AG10803 (cell line): ENCODE measurements at places on chromosomes 16 and 17.
A peak's percentile ranks its signal among the peaks of the same experiment; 100 is the strongest.

- no peak for DNase-seq
Measured at GRCh38 chr16:20336955-20337354, 9.6 kb upstream of the GP2 start.

DNA sequence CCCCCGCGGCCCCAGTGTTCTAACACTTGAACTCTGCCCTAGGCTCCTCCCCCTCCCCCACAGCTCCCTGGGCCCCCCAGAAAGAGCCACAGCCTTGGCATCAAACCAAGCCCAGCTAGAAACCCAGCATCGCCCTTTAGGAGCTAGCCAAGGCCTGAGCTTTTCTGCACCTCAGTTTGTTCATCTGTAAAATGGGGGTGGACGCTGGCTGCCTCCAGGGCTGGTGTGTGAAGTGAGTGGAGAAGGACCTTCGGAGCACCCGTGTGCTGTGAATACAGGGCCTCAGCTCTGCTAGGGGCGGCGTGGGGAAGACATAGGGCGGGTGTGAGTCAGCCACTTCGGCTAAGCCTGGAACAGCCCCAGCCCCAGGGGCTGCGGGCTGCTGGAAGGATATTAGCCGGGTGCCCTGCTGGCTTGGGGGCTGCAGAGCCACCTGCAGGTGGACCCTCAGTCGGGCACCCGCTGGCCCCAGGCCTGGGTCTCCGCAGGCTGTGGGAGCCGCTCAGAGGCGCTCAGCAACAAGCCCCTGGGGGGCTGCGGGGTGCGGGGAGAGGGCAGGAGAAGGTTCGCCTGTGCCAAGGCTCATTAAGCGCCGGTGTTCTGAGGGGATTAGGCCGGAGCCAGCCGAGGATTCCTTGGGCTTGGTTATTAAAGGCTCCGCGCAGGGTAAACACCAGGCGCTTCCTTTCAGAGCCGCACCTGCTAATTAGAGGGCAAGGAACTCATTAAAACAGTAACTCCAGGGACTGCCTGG lies 217.0 kb upstream of the CIBAR2 start:
- no peak for DNase-seq

DNA sequence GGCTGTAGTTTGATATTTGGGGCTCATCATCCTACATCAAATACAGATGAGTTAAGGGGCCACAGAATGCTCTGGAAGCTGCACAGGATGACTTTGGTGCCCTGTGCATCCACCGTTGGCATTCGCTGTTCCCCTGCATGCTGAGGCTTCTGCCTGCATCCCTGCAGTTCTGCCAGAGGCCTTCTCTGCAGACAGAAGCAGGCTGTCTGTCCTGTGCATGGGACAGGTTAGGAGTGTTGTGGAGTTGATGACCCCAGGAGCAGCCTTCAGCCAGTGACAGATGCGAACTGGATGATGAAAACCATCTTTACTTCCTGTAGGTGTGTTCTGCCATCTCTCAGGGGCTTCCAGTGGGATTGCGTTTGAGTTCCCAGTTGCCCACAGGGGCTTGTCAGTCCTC lies 13.6 kb upstream of the TNS4 start:
- DNase-seq: no peak

GRCh38 chr16:65788434-65789140 lies 577.9 kb upstream of the CDH5 start:
- no peak for DNase-seq

DNA sequence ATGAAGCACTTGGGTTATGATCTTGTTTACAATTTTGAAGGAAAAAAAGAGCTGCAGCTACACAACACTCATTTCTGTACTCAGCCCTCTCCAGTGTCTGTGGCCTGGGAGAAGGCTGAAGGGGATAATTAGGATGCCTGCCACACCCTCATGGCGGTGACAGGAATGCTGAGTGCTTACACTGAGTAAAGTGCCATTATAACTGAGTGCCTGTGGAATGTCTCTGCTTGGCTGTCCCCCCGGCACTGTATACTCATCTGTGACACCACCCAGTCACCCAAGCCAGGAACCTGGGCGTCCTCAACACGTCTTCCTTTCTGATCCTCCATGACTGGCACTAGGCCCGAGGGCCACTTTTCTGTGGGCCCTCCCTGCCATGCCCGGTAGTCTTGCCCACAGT lies 3.5 kb upstream of the MRPL38 start:
- DNase-seq: peak; percentile 59

DNA sequence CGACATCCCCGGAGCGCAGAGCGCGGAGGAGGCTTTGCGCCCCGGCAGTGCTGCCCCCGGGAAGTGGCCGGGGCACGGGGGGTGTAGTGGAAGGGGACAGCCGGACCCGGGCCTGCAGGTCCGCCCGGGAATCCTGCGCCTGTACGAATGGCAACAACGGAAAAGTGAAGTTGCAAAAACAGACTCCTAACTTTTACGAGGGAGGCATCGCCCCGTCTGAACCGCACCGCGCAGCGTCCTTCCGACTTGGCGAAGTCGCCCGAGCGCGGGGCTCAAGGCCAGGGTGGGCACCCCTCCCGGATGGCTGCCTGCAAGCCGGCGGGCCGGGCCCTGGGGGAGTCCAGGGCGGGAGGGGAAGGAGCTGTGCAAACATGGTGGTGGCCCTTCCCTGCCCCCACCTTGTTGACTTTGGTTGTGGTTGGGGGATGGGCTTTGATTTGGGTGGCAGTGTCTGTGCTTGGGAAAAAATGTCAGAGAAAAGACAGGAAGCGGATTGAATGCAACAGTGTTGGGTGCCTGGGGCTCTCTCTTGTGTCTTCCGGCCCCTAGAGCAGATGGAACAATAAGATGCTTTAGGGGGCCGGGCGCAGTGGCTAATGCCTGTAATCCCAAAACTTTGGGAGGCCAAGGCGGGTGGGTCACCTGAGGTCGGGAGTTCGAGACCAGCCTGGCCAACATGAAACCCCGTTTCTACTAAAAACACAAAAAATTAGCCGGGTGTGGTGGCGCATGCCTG lies 675 bp downstream of the RNF213 start:
- DNase-seq: peak; percentile 62

DNA sequence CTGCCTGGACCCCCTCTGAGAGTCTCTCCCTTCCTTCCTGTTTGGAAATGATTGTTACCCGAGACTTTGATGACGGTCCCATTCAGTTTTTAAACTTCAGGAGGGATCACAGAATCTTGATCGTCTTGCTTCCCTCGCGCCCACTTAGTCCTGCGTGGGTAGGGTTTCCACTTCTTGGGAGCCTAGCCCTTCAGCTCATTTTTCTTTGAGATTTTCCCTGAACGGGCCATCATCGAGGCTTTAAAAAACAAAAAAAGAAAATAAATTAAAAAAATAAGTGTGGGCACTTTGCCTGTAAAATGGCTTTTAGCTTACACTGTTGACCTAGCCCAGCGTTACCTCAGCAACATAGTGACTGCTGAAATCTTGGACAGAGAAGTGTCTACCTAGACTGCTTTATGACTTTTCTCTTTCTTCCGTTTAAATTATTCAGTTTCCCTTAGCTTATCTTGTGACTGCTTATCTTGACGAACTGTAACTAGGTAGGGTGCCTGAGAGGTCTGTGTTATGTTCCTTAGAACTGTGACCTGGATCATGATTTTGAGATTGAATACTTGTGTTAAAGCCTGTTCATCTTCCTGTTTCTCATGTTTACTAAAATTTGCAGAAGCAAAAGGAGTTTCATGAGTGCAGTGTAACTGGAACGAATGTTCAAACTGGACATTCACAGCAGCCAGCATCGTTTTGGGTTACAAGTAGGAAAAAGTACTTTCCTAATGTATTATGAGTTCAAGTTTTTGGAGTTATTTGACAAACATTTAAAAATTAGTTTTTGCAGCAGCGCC lies 874 bp downstream of the WWP2 start:
- peak; percentile 42 for DNase-seq

DNA sequence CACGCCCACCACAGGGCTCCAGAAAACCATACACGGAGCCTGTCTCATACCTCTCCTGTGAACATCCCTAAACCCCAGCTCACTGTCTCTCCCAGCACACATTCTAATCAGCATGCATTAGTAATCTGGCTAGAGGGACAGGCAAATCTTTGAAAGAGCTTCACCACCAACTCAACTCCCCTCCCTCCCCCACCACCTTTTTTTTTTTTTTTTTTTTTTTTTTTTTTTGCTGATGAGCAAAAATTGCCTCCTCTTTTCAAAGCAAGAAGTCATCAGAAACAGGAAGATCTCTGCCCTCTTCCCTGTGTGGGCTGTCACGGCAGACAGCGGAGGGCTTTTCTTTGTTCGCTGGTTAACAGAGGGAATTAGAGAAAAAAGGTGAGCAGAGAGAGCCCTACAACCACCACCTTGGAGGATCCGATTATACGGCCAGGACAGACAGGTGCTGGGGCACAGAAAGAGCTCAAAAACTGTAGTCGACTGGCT lies 19.9 kb downstream of the GAS7 start:
- DNase-seq: peak; percentile 52

DNA sequence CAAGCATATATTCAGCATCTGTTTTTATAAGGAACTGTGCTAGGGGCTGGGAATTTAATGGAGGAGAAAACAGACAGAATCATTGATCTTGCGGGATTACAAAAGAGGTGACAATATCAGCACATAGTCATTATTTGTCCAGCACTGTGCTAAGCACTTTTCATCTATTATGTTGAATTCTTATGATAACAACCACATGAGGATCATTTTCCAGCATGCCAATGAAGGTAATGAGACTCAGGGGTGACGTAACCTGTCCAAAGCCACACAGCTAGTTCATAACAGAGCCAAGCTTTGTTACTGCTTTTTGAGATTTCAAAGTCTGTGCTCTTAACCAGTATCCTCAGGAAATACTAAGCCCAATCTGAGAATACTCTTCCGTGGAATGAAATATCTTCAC lies 503.3 kb downstream of the CDH13 start:
- no peak for DNase-seq

DNA sequence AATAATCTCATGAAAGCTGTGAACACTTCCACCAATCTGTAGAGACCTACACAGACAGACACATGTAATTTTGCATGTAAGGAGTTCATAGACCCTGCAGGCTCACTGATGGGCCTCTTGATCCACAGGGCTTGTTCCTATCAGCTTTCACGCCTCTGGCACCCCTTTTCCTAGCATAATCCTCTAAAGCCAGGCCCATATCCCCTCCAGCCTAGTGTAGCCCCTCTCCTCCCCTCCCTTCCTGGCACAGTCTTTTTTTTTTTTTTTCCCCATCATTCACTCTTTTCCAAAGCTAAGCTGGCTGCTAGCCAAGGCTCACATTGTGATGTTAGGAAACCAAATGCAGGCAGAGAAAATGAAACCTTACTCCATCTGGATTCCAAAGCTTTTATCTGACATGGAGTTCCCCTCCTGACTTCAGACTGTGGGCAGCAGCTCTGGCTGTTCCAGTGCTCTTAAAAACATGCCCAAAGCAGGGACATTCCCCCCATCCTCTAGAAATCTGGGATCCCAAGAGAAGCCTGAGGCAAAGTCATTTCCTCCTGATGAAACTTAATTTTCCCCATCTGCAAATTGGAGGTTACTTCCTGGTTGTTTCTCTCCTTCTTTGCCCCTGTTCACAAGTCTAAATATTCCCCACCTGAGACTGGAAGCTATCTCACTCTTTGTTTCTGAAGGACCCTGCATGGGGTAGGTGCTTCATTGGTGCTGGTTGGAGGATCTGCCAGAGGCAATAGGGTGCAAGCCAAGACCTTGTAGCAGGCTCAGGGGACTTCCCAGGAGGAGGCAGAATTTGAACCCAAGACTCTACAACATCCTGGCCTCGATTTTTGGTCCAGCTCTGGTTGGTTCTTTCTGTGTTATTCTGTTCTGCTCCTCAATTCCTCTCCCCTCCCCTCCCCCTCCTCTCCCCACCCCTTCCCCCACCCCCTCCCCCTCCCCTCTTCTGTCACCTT lies 9.9 kb upstream of the CCL5 start:
- peak; percentile 15 for DNase-seq
